Naive thymus-derived CD4-positive, alpha-beta T cell (primary cell): ENCODE measurements at places on chromosomes 5 and 9. TPM values are rescaled to one million over a fixed set of nuclear protein-coding genes. Genes with fewer than 3 reads are reported as not detected.

DNA sequence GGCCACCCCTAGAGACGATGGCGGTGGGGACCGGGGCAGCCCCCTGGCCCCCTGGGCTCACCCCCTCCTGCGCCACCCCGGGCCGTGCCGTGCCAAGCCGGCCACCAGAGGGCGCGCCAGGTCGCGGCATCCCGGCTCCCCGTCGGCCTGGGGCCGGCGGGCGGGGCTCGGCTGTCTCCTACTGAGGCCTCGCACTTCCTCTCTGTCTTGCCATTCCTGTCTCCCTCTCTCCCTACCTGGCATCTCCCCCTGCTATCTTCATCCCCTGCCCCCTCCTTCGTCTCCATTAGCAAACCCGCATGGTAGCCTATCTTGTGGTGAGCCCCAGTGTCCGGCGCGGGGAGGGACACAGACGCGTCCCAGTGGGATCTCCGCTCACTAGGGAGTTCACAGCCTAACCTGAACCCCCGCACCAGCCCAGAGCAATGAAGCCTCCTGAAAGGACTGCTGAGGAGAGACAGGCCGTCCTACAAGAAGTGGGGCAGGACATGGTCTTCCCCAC is 29.8 kb upstream of the FABP6 start:
- no peaks in the 10 kb centered on the region for H3K36me3 ChIP-seq
- DNase-seq: peak; percentile 64
- H3K4me1 ChIP-seq: peaks cover 3% of the 10 kb centered on the region
- no peaks in the 10 kb centered on the region for H3K27me3 ChIP-seq
- H3K27ac ChIP-seq: no peak overlapping the region

Gene MARCOL
- not detected for total RNA-seq

DNA sequence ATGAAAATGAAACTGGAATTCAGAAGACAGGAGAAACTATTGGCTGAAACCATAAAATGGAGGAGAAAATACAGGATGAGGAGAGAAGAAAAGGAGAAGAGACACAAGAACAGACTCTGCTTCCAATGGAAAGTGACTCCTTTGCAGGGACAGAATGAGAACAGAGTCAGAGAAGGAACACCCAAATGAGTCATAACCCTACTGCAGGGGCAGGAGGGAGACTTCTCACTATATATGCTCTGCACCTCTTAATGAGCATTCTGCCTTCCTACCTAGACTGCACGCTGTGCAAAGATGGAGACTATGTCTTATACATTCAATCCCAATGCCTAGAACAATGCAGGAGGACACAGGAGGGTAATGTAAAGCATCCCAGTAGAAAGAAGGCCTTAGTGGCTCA is 2.1 kb downstream of the SAXO1 start:
- H3K4me3 ChIP-seq: no peak overlapping the region
- H3K27ac ChIP-seq: no peak overlapping the region
- H3K27me3 ChIP-seq: no peaks in the 10 kb centered on the region
- H3K4me1 ChIP-seq: no peaks in the 10 kb centered on the region

DNA sequence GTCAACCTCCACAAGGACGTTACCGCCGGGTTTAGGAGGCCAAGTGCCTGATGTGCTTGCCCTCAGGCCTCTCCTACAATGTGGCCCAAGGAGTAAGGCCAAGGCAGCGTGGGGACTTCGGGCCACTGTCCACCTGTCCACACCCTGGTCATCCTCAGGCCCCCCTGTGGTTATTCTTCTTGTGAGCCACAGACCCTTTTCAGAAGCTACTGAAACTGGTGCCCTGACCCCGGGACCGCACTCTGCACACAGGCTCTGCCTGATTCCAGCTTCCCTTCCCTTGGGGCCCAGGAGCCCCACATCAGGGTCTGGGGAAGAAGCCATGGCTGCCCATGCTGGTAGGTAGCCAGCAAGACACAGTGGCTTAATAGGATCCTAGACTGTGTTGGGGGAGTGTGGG is 128.8 kb downstream of the OLFM1 start:
- no peaks in the 10 kb centered on the region for H3K27me3 ChIP-seq
- no peak for DNase-seq
- no peaks in the 10 kb centered on the region for H3K36me3 ChIP-seq
- H3K27ac ChIP-seq: no peak overlapping the region

DNA sequence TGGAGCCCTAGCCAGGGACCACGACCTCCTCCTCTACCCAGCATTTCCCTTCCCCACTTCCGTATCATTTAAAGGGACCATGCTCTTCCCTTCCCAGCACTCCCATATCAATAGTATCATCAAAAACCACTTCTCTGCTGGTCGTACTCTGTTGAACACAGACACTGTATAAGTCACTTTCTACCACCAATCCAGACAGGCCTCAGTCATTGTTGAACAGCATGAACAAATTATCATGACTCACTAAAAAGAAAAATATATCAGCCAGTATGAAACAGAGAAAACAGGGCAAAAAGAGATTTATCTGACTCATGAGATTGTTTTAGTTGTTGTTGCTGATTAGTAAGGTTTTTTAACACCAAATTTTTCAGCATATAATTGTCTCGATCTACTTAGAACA is 89.8 kb downstream of the CDKN2A start:
- no peaks in the 10 kb centered on the region for H3K4me1 ChIP-seq
- no peaks in the 10 kb centered on the region for H3K27me3 ChIP-seq
- no peak for DNase-seq
- H3K27ac ChIP-seq: no peak overlapping the region

DNA sequence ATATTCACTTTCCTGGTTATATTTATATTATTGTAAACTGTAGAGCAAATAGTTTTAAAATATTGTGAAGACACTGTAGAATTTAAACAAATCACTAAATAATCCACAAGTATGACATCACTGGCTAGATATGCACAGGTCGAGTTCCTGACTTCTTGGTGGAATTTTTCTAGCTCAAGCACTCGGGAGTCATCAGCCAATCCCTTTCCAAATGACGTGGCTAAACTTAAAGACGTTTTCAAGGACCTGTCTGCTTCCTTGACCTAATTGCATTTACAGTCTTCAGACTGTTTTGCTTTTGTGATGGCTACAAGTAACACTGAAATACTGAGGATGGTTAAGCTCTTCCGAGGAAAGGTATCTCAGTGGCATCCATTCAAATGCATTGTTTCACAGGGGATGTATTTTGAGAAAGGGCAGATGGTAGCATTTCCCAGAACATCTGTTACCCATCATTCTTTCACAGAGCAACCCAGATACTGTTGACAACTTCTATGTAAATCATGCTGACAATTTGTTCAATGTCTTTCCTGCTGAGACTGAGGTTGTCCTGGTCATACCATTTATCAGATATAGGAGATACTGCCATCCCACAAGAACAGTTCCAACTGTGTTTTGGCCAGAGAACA is 262.8 kb downstream of the CDH10 start:
- no peaks in the 10 kb centered on the region for H3K4me1 ChIP-seq
- no peak overlapping the region for H3K4me3 ChIP-seq
- H3K27ac ChIP-seq: no peak overlapping the region
- H3K36me3 ChIP-seq: no peaks in the 10 kb centered on the region
- no peaks in the 10 kb centered on the region for H3K27me3 ChIP-seq

Gene SPATA9
- not detected for total RNA-seq

- H3K27me3 ChIP-seq: no peaks in the 10 kb centered on the region
- H3K36me3 ChIP-seq: peaks cover 36% of the 10 kb centered on the region
- DNase-seq: no peak
Measured at GRCh38 chr5:179061025-179061424, 852 bp downstream of the ZNF354C start.

DNA sequence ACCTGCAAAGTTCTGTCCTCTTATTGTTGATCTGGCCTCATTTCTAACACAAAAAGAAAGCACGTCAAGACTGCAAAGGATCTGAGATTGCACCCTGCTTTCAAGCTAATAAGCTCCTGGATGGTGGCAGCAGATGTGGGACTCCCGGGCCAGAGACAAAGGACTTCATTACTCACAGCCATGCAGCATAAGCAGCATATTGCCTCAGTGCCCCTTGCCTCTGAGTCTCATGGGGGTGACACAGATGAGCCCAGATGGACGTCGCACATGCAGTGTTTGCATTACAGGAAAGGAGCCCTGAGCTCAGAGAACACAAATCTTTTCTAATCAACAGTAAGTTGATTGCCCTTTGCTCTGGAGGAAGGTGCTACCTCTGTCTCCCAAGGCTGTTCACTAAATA is 105.0 kb downstream of the SLC28A3 start:
- no peak overlapping the region for H3K27ac ChIP-seq
- H3K4me1 ChIP-seq: no peaks in the 10 kb centered on the region
- H3K4me3 ChIP-seq: no peak overlapping the region
- H3K27me3 ChIP-seq: no peaks in the 10 kb centered on the region
- DNase-seq: no peak

Gene BAAT
- 0.07 TPM in 1 of 2 replicates, not detected in the other for total RNA-seq

- H3K27me3 ChIP-seq: no peaks in the 10 kb centered on the region
- no peak overlapping the region for H3K4me3 ChIP-seq
- no peak for DNase-seq
- H3K27ac ChIP-seq: no peak overlapping the region
- H3K36me3 ChIP-seq: no peaks in the 10 kb centered on the region
Measured at GRCh38 chr5:126007841-126008240, 415.4 kb upstream of the GRAMD2B start.

Gene OBP2B
- total RNA-seq: not detected

DNA sequence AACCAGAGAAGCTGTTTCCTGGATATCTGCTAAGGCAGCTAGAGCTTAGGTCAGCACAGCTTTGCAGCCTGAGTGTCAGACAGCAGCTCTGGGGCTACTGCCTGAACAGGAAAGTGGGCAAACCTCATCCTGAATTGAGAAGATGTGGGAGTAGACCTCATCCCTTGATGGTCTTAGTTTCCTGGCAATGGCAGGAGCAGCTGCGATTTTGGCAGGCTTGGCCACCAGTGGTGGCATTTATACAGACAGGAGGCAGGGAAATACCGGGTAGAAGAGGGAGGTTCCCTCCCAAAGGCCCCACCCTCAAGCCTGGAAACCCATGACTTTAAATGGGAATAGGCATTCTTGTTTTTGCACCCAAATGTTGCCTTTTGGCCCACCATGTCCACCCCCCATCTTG is 69.7 kb downstream of the LIX1 start:
- no peaks in the 10 kb centered on the region for H3K27me3 ChIP-seq
- no peak for DNase-seq
- H3K4me1 ChIP-seq: no peaks in the 10 kb centered on the region

DNA sequence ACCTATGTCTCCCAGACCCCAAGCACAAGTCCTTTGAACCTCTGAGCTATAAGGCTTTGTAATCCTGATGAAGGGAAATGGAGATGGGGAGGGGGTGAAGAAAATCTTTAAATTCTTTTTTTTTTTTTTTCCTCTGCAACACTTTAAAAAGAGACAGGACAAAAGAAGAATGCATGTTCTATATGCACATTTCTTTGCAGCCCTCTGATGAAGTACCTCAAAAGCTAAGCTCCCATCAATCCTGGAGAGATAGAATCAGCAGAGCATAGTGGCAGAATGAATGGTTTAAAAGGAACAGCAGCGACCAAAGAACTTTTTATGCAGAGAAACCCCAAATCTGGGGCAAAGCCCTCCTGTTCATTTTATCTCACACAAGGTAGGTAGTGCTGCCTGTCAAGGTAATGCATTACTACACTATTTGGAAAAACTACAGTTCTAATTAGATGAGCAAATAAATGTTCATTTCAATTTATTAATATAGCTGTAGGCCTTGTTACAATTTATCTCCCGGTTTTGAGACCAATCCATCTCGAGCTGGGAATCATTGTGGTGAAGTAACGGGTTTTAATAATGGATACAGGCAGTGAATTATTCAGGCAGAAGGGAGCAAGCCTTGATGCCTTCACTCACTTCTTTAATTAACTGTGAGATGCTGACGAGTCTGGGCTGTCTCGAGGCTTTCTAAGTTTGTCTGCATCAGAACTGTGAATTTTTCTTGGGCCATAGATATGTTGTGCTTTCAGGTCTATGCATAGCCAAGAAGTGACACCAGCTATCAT is 173.5 kb upstream of the ZNF608 start:
- no peak overlapping the region for H3K27ac ChIP-seq
- no peak overlapping the region for H3K4me3 ChIP-seq
- DNase-seq: no peak
- no peaks in the 10 kb centered on the region for H3K27me3 ChIP-seq

- H3K4me3 ChIP-seq: no peak overlapping the region
- no peaks in the 10 kb centered on the region for H3K27me3 ChIP-seq
- DNase-seq: no peak
Measured at GRCh38 chr5:82074950-82075349, 103.1 kb downstream of the ATG10 start.

Gene PRDM9
- total RNA-seq: not detected

Gene AGTPBP1
- total RNA-seq: 44.6 TPM

Gene QRFP
- not detected in 2 replicates for total RNA-seq

DNA sequence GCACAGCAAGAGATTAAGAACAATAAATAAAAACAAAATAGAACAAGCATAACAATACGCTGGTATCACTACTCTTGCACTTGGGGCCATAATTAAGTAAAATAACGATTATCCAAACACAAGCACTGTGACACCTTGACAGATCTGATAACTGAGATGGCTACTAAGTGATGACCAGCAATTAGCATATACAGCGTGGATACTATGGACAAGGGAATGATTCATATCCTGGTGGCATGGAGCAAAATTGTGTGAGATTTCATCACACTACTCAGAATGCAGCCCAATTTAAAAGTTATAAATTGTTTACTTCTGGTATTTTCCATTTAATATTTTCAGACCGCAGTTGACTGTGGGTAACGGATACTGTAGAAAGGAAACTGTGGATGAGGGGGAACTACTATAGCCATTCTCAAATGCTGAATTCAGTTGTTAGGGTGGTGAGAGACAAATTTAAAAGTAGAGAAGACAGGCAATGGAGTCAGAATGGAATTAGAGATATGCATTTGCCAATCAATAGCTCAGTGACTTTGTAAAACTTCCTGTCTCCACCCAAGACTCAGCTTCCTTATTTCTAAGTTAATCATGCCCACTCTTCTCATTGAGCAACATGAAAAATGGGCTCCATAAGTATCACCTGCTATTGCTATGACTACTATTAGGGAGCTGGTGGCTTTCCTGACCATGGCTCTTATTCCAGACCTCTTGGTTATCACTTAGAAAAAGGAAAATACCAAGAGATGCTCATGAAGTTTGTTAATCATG is 300.8 kb downstream of the TRIM32 start:
- H3K4me3 ChIP-seq: no peak overlapping the region
- no peak for DNase-seq

Gene PCDHGA8
- 0.17 TPM for total RNA-seq

Gene SERF1A
- total RNA-seq: 14.2 TPM

Gene GM2A
- 29.3 and 32.6 TPM in 2 replicates for total RNA-seq

DNA sequence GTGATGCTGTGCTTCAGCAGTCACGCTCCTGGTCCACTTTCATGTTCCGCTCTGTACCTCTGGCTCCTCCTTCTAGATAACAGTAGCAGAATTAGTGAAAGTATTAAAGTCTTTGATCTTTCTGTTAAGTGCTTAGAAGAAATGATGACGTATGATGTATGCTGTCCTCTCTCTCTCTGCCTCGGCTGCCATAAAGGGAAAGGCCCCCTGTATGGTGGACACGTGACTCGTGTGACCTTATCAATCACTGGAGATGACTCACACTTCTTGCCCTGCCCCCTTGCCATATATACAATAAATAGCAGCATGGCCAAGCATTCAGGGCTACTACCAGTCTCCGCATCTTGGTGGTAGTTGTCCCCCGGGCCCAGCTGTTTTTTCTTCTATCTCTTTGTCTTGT is 100.3 kb downstream of the SYK start:
- no peaks in the 10 kb centered on the region for H3K4me1 ChIP-seq
- no peak for DNase-seq
- H3K27me3 ChIP-seq: no peaks in the 10 kb centered on the region
- no peak overlapping the region for H3K4me3 ChIP-seq
- H3K36me3 ChIP-seq: no peaks in the 10 kb centered on the region

Gene RANBP3L
- total RNA-seq: not detected
